IMR-90 (cell line): ENCODE measurements at places on chromosomes 6 and 20. TPM values are rescaled to one million over a fixed set of nuclear protein-coding genes. Genes with fewer than 3 reads are reported as not detected.
A peak's percentile ranks its signal among the peaks of the same experiment; 100 is the strongest.

GRCh38 chr20:57031867-57032355 is 234.5 kb downstream of the BMP7 start:
- no peaks in the 10 kb centered on the region for H3K4me1 ChIP-seq
- no peak for DNase-seq
- H3K27me3 ChIP-seq = no peaks in the 10 kb centered on the region

- DNase-seq = no peak
- no peaks in the 10 kb centered on the region for H3K36me3 ChIP-seq
- H3K27ac ChIP-seq = peak overlapping the region; percentile 80
- no peaks in the 10 kb centered on the region for H3K27me3 ChIP-seq
Observed at GRCh38 chr20:47352332-47353238, 3.9 kb downstream of the ZMYND8 start.

- peak overlapping the region; percentile 47; the same call in 1 of the 2 replicates for H3K4me3 ChIP-seq
- no peak overlapping the region for H3K27ac ChIP-seq
- DNase-seq = peak; percentile 67
Observed at GRCh38 chr6:34531580-34532201, 24.4 kb downstream of the SPDEF start.

GRCh38 chr6:73248192-73248903 is 14.6 kb downstream of the KHDC1 start:
- no peaks in the 10 kb centered on the region for H3K27me3 ChIP-seq
- DNase-seq = no peak
- no peaks in the 10 kb centered on the region for H3K36me3 ChIP-seq
- H3K4me3 ChIP-seq = no peak overlapping the region
- no peak overlapping the region for H3K27ac ChIP-seq

- H3K27me3 ChIP-seq = peaks cover 4% of the 10 kb centered on the region
- no peak for DNase-seq
- H3K4me3 ChIP-seq = peak overlapping the region; percentile 16; the same call in 1 of the 2 replicates
- H3K36me3 ChIP-seq = no peaks in the 10 kb centered on the region
- H3K4me1 ChIP-seq = no peaks in the 10 kb centered on the region
- no peak overlapping the region for H3K27ac ChIP-seq
Observed at GRCh38 chr6:6736791-6737654, 148.5 kb downstream of the LY86 start.

DNA sequence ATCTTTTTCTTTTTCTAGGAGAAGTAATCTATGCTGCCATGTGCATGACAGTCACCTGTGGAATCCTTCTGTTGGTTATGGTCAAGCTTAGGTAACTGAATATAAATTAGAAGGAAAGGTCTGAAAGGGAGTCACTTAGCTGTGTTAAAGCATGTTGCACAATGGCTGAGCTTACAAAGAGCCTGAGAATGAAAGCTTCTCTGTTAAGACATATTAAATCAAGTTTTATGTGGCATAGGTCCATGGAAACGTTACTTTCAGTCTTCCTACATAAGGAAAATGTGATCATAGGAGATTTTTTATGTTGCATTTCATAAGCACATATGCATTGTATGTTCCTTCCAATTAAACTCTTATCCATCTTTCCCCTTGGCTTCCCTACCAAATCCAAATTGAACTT is 72.1 kb downstream of the GFRAL start:
- no peak overlapping the region for H3K4me3 ChIP-seq
- H3K27me3 ChIP-seq = no peaks in the 10 kb centered on the region
- peak; percentile 56 for DNase-seq
- no peaks in the 10 kb centered on the region for H3K36me3 ChIP-seq

DNA sequence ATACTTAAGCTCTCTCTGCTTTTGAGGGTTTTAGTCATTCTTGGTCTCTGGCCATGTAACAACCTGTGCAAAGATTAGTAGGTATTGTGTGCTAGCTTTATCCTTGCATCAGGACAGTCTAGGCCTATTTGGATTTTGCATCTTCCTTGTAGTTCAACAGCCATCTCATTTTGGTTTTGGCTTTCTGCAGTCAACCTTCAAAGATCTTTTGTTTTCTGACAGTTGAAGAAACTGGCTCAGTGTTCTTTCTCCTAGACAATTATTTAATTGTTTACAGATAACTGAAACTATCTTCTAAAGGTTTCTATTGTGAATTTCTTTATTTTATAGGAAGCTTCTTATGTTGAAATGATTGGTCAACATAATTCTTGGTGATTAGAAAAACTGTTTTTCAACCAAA is 307.5 kb downstream of the CDKAL1 start:
- H3K36me3 ChIP-seq = no peaks in the 10 kb centered on the region
- no peak overlapping the region for H3K4me3 ChIP-seq
- no peak for DNase-seq
- H3K27ac ChIP-seq = no peak overlapping the region
- H3K4me1 ChIP-seq = 0 out of 2 replicates have a peak, but pooled peaks cover 2% of the 10 kb centered on the region

The OVOL2 gene
- not detected in 2 replicates for total RNA-seq

DNA sequence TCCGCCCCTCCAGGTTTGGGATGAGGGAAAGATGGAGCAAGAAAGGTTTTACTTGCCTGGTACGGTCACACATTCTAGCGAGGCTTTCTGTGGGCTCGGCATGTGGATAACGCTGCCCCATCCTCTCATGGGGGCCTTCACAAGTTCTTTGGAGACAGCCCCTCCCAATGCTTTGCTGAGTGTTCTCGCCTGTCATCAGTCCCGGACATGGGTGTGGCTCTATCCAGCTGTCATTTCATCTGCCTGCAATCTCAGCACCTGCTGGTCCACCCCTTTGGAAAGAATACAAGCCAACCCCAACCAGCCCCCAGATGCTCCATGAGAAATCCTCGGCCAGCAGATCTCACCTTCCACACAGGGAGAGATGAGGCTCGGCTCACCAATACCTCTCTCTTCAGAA is 30.3 kb upstream of the MDGA1 start:
- H3K4me1 ChIP-seq = peaks cover 12% of the 10 kb centered on the region
- DNase-seq = no peak
- H3K27ac ChIP-seq = no peak overlapping the region
- no peak overlapping the region for H3K4me3 ChIP-seq
- peaks cover 9% of the 10 kb centered on the region for H3K27me3 ChIP-seq
- H3K36me3 ChIP-seq = no peaks in the 10 kb centered on the region

The GDAP1L1 gene
- not detected in 2 replicates for total RNA-seq

GRCh38 chr6:70231311-70231710 is 71.6 kb downstream of the COL9A1 start:
- H3K36me3 ChIP-seq = no peaks in the 10 kb centered on the region
- no peaks in the 10 kb centered on the region for H3K27me3 ChIP-seq
- H3K4me1 ChIP-seq = no peaks in the 10 kb centered on the region; the same call in 1 of the 2 replicates
- no peak overlapping the region for H3K4me3 ChIP-seq
- no peak for DNase-seq

GRCh38 chr6:45415315-45415714 is 37.6 kb upstream of the SUPT3H start:
- H3K27me3 ChIP-seq = no peaks in the 10 kb centered on the region
- H3K36me3 ChIP-seq = no peaks in the 10 kb centered on the region
- DNase-seq = no peak
- no peak overlapping the region for H3K27ac ChIP-seq

GRCh38 chr20:9974324-9974723 is 60.5 kb upstream of the ANKEF1 start:
- no peaks in the 10 kb centered on the region for H3K36me3 ChIP-seq
- DNase-seq = no peak
- H3K4me1 ChIP-seq = no peaks in the 10 kb centered on the region
- H3K27me3 ChIP-seq = peaks cover 8% of the 10 kb centered on the region

- no peak overlapping the region for H3K27ac ChIP-seq
- H3K4me3 ChIP-seq = no peak overlapping the region
- H3K27me3 ChIP-seq = no peaks in the 10 kb centered on the region
- DNase-seq = peak; percentile 35
- no peaks in the 10 kb centered on the region for H3K36me3 ChIP-seq
Observed at GRCh38 chr6:26296857-26297648, 67.9 kb upstream of the BTN3A2 start.

GRCh38 chr6:130978660-130979396 is 84.2 kb downstream of the EPB41L2 start:
- H3K4me1 ChIP-seq = peaks cover 4% of the 10 kb centered on the region
- no peak for DNase-seq
- no peak overlapping the region for H3K27ac ChIP-seq
- no peaks in the 10 kb centered on the region for H3K36me3 ChIP-seq
- H3K27me3 ChIP-seq = no peaks in the 10 kb centered on the region

The OLIG3 gene
- not detected in 2 replicates for total RNA-seq

DNA sequence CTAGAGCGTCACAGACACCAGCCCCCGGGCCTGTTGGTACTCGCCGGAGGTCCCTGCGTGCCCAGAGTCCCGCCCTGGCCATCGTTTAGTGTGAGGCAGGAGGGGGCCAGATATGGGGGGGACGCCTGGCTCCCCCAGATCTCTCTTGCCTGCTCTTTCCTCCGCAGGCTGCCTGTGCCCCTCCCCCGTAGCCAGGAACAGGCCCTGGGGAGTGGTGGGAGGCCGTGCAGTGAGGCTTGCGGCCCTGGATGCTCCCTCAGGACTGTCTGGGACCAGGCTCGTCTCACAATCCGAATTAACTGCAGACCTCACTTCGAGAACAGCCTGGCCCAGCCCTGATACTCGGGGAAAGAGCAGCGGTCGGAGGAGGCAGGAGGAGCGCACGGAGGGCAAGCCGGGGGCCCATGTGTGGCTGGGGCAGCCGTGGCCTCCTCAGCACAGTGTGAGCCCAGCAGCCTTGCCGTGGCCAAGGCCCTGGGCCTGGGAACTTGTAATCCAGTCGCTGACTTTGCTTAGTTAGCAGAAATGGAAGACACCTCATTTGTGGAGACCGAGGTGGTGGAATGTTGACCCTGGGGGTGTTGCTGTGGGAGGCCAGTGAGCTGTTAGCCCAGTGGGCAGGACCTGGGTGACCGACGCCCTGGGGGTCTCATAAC is 28.7 kb downstream of the FRMD1 start:
- H3K4me1 ChIP-seq = peaks cover 8% of the 10 kb centered on the region; the same call in 1 of the 2 replicates
- no peaks in the 10 kb centered on the region for H3K27me3 ChIP-seq
- DNase-seq = no peak
- no peak overlapping the region for H3K4me3 ChIP-seq
- no peaks in the 10 kb centered on the region for H3K36me3 ChIP-seq
- no peak overlapping the region for H3K27ac ChIP-seq

The PNLDC1 gene
- total RNA-seq = not detected in 2 replicates

The ARG1 gene
- total RNA-seq = not detected in 2 replicates

The TINAG gene
- total RNA-seq = not detected in 2 replicates

DNA sequence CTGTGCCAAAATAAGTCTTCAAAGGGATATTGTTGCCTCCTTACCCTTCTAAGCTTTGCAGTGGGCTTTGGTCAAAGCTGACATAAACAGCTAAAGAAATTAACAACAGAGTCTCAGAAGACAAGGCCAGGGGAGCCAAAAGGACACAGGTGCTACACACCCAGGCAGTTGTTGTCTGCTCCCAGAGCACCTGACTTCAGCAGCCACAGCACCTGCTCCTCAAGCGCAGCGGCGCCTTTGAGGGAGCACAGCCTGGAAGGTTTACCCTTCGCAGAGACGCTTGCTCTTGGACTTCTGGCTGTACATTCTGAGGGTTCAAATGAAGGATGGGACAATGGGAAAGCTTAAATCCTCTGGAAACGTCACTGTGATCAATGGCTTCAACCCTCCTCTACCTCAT is 16.6 kb downstream of the B4GALT5 start:
- no peaks in the 10 kb centered on the region for H3K27me3 ChIP-seq
- H3K4me3 ChIP-seq = no peak overlapping the region
- peaks cover 14% of the 10 kb centered on the region for H3K4me1 ChIP-seq
- no peak overlapping the region for H3K27ac ChIP-seq
- no peak for DNase-seq
- no peaks in the 10 kb centered on the region for H3K36me3 ChIP-seq

- H3K4me3 ChIP-seq = no peak overlapping the region
- peaks cover 2% of the 10 kb centered on the region; the same call in 1 of the 2 replicates for H3K27me3 ChIP-seq
- no peak overlapping the region for H3K27ac ChIP-seq
- peaks cover 4% of the 10 kb centered on the region; the same call in 1 of the 2 replicates for H3K4me1 ChIP-seq
- DNase-seq = no peak
Observed at GRCh38 chr6:159826968-159827647, 27.0 kb downstream of the PNLDC1 start.

DNA sequence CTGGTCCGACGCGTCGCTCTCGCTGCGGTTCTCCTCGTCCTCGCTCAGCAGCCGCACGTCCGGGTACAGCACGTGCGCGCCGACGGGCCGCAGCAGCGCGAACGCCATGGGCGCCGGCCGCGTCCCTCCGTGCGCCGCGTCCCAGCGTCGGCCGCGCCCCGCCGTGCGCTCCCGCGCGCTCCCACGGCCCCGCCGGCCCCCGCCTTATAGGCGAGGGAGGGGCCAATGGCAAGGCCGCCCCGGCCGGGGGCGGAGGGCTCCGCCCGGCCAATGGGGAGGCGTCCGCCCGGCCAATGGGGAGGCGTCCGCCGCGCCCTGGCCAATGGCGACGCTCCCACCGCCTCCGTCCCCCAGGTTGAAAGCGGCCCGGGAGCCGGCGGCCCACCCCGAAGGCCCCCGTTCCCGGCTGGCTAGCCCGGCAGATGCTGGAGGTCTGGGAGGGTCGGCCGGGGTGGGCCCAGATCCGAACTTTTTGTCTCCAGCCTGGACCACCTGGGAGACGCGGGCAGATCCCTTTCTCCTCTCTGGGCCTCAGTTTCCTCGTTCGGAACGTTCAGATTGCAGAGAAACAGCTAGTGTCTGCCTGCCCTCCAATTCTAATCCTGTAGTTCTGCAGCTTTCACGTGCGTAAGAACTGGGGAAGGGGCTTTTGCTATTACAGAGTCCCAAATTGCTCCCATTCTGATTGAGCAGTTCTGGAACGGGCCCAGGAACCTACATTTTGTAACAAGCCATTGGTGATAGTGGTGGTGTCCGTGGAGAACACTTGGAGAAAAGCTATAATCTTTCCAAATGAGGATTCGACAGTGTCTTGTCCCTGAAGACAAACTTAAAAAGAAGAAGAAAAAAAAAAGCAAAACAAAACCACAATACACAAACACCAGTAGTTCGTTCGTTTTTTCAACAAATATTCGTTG is at the start of gene TCF15:
Gene TCF15, minus strand, starts transcription at position 180 of the 917 bp plus-strand sequence. Its CDS starts 72 bp downstream, at position 108.
- peaks cover 82% of the 10 kb centered on the region for H3K27me3 ChIP-seq
- H3K36me3 ChIP-seq = no peaks in the 10 kb centered on the region
- H3K27ac ChIP-seq = no peak within 1 kb of the TSS
- H3K4me1 ChIP-seq = no peaks in the 10 kb centered on the region

- H3K27ac ChIP-seq = peak overlapping the region; percentile 15; the same call in 1 of the 2 replicates
- H3K4me1 ChIP-seq = peaks cover 29% of the 10 kb centered on the region
- peaks cover 24% of the 10 kb centered on the region for H3K36me3 ChIP-seq
- DNase-seq = no peak
- H3K4me3 ChIP-seq = no peak overlapping the region
- H3K27me3 ChIP-seq = no peaks in the 10 kb centered on the region
Observed at GRCh38 chr6:34246249-34246562, 2.6 kb downstream of the SMIM29 start.

The PRICKLE4 gene
- not detected in 2 replicates for total RNA-seq

- H3K4me1 ChIP-seq = no peaks in the 10 kb centered on the region
- no peaks in the 10 kb centered on the region for H3K36me3 ChIP-seq
- no peaks in the 10 kb centered on the region; the same call in 1 of the 2 replicates for H3K27me3 ChIP-seq
- H3K4me3 ChIP-seq = no peak overlapping the region
- H3K27ac ChIP-seq = no peak overlapping the region
Observed at GRCh38 chr6:82441047-82441855, 77.6 kb downstream of the TPBG start.

GRCh38 chr6:35044761-35045421 is 96.2 kb downstream of the TCP11 start:
- peaks cover 34% of the 10 kb centered on the region for H3K4me1 ChIP-seq
- no peaks in the 10 kb centered on the region for H3K27me3 ChIP-seq
- no peaks in the 10 kb centered on the region for H3K36me3 ChIP-seq

The LRRC73 gene
- under 0.01 TPM in 2 replicates for total RNA-seq
